ENCODE measurements at places on chromosomes 4 and X. TPM values are rescaled to one million over a fixed set of nuclear protein-coding genes. Genes with fewer than 3 reads are reported as not detected.

Gene NIPAL1
- polyA plus RNA-seq, result 10.9 TPM

Gene MMGT1
- polyA plus RNA-seq, result 31.4 TPM

- no peak for DNase-seq
Measured at GRCh38 chr4:21327976-21328700, 620.4 kb downstream of the KCNIP4 start.

DNA sequence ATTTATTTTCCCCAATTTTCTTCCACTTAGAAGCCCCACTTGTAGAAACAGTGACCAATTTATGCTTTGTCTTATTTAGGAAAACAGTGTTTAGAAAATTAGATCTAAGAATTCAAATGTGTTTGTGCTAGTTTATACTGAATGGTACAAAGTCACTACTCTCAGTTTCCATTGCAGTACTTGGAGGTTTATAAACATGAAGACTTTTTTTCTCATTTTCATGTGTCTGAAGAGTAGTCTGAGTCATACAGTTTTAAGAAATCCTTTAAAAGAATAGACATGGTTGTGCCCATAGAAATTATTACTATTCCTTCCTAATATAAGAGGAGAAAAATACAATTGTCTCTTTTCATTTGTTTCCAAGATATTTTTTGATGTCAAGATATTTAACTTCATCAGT, 458.7 kb downstream of the NAF1 start:
- DNase-seq, result no peak

GRCh38 chrX:21946925-21947641, 6.6 kb downstream of the SMS start:
- no peak for DNase-seq
